ENCODE measurements at places on chromosomes 3 and 15.
A peak's percentile ranks its signal among the peaks of the same experiment; 100 is the strongest.

DNA sequence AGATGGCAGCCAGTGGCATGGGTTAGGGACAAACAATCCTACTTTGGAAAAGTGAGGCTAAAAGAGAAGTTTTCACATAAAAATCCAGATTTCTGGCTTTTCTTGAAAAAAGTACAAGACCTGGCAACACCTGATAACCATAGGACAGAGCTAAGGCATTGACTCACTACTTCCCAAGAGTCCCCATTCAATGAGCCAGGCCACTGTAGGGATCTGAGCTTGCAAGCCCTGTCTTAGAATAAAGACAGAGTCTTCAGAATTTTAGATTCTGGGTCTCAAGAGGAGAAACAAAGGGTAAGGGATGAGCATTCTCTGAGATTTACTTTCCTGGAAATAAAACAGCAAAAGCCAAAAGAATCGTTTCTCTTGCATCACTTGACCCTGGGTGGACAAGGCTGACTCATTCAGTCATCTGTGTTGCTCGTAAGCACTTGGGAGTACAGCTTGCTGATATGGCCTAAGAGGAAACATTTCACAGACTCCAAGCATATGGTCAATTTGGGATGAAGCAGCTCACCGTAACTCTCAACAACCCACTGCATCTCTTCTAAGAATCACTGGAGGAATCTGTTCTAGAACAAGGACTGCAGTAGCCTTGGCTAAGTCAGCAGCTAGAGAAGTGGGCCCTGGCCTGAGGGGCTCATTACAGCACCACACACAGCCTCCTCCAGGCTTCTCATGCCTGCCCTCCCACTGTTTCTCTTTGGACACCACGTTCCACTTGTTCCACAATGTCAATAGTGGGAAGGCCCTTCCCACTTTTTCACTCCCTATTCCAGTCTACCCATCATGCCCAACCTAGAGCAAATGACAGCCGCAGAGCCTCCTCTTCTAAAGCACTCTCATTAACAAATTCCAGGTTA lies 86.2 kb downstream of the RFTN1 start:
- no peak for DNase-seq

DNA sequence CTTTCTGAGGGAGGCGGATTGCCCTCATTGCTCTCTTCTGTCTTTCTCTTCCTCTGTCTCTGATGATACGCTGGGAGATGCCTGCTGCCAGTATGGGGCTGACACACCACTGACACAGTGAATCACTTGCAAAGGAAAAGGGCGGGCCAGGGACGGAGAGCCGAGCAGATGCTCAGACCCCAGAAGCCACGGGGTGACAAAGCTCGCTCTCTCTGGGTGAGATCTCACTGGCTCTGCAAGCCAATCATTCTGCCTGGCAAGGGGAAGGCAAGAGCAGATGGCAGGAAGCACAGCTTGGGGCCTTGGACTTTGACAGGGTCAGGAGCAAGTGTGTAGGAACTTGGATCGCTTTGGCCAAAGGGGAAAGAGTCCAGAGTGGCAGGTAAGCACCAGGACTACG lies 198.7 kb downstream of the NTRK3 start:
- no peak for DNase-seq

DNA sequence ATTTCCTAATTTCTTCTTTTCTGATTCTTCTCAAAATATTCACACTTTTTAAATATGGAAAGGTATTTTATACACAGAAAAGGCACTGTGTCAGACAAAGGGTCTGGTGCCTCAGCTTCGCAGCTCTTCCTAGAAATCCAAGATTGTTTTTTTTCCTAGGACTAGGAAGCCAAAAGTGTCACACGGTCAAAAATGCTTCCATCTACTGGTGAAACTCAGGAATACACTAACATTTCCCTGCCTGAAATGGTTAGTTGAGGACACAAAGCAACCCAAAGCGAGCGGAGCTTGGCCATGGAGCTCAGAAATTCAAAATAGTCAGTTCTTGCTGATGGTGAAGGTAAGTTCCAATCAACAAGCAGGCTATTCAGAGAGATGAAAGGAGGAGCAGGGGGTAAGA lies 426.5 kb upstream of the RASGRP1 start:
- no peak for DNase-seq

GRCh38 chr3:117277816-117278215 lies 568.2 kb downstream of the TUSC7 start:
- no peak for DNase-seq

- no peak for DNase-seq
These were observed 303.9 kb upstream of the RASGRP1 start for GRCh38 chr15:38868326-38869114.

- DNase-seq, result no peak
These were observed 468.6 kb downstream of the SHQ1 start for GRCh38 chr3:72379500-72380187.

- peak; percentile 59 for DNase-seq
These were observed 15.4 kb upstream of the RFC4 start for GRCh38 chr3:186821429-186822387.

- no peak for DNase-seq
These were observed 94.9 kb upstream of the ATP2B2 start for GRCh38 chr3:10600296-10600714.

DNA sequence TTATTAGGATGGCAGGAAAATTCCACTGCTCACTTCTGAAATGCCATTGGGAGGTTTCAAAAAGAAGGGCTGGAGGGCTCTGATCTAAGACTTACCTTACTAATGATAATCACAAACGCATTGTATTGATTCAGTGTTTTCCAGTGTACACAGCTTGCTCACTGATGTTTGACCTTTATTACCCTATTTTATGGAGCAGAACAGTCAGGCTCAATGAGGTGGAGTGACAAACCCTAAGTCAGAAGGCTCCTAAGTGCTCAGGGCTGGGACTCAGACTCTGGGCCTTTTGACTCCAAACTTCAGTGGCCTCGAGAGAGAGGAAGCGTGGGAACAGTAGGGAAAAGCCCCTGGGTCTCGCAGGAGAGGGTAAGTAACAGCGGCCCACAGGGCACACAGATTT lies 20.3 kb upstream of the RAD18 start:
- DNase-seq, result no peak

DNA sequence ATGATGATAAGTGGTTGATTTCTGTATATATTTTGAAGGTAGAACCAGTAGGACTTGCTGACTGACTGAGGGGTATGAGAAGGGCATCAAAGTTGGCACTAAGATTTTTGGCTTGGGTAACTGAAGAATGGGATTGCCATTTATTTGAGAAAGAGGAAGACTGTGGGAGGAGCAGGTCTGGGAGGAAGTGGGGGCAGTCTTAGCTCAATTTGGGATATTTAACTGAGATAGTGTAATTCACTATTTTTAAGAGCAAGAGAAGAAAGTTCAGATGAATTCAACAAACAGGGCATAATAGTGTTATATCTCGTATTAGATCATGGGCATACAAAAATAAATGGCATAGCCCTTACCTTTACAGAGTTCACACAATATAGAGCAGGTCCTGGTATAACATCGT lies 1.7 kb downstream of the BUB1B start:
- no peak for DNase-seq

DNA sequence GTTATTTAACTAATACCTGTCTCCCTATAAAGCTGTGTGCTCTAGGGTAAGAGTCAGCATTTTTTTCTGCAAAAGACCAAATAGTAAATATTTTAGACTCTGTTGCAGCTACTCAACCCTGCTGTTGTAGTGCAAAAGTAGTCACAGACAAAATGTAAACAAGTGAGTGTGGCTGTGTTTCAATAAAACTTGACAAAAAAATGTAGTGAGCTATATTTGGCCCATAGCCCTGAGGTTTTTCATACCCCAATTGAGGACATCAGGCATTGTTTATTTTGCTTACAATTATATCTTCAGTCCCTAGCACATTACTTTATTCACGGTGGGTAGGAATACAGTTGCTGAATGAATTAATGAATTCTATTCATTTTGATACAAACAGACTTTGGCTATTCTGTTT lies 58.7 kb upstream of the TBC1D5 start:
- no peak for DNase-seq

DNA sequence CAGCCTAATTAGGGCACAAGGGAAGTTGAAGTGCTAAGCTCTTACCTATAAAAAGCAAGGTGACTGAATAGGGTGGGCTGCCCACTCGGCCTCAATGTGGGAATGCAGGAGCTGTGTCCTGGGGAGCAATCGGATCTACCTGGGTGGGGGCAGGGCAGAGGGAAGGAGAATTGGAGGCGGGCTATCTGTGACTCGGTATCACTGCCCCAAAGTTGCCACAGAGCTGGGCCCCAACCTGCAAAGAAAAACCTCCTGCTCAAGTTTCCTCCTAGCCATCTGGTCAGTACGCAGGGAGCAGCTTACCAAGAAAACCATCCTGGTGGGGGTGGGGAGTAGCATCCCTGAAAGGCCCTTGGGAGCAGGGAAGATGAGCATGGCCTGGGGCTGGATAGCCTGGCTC lies 10.7 kb downstream of the CIB2 start:
- DNase-seq, result no peak

Data from CD4-positive, alpha-beta T cell treated with Interleukin-15 for 4 hours (primary cell).